Central memory CD8-positive, alpha-beta T cell (primary cell): ENCODE measurements at places on chromosomes 5 and 9.

DNA sequence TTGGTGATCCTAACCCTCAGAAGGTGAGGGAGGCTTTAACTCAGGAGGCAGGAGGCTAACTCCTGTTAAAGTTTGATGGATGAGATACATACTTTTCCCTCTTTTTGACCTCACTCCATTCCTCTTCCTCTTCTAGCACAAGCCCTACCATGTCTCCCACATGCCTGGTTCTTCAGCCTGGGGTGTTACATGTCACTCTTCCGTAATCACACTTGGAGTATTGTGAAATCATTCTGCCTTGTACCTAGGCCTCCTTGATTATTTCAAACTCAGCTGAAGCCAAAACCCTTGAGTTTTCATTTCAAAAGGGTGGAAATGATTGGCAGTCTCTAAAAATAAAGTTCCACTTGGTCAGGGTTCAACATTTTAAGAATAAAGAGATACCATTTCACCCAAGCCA is 1.8 kb downstream of the PLAC8L1 start:
- H3K36me3 ChIP-seq: no peaks in the 10 kb centered on the region
- no peak overlapping the region for H3K4me3 ChIP-seq
- no peaks in the 10 kb centered on the region for H3K27me3 ChIP-seq
- H3K4me1 ChIP-seq: no peaks in the 10 kb centered on the region

DNA sequence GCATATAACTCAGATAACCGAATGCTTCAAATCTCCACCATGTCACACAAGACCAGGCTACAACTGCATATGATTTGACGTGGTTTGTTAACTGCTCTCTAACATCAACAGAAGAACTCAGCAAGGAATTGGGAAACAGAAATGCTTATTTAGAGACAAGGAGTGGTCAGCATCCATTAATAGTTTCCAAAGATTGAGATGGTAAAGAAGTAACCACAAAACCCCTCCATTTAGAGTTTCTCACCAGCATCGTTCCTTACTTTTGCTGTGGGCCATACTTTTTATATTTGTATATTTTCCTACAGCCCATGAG is 25.2 kb downstream of the DPYSL3 start:
- DNase-seq: no peak
- no peak overlapping the region for H3K4me3 ChIP-seq
- H3K36me3 ChIP-seq: no peaks in the 10 kb centered on the region
- no peaks in the 10 kb centered on the region for H3K4me1 ChIP-seq
- peaks cover 65% of the 10 kb centered on the region for H3K27me3 ChIP-seq

DNA sequence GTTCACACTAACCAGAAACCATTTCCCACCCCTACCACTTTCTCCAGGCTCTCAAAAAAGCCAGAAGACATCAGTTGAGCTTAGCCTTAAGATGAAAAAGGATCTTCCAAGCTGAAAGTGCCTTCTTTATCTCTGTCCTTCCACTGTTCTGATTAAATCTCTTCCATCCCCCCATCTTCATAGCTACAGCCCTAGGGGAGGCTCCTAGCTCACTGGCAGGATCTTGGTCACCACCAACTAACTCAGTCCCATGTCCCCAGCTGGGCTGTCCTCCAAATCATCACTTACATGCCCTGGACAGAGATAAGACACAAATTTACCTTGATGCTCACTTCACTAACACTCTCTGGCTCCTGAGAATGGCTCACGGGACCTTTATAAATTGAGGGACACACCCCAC is 14.3 kb downstream of the LCP2 start:
- H3K4me3 ChIP-seq: peak overlapping the region; percentile 63
- H3K36me3 ChIP-seq: peaks cover 80% of the 10 kb centered on the region
- H3K27me3 ChIP-seq: no peaks in the 10 kb centered on the region
- DNase-seq: no peak
- peaks cover 100% of the 10 kb centered on the region for H3K4me1 ChIP-seq

GRCh38 chr9:134942011-134942787 is 24.5 kb upstream of the FCN1 start:
- H3K27ac ChIP-seq: no peak overlapping the region
- H3K4me3 ChIP-seq: no peak overlapping the region
- no peaks in the 10 kb centered on the region for H3K36me3 ChIP-seq

DNA sequence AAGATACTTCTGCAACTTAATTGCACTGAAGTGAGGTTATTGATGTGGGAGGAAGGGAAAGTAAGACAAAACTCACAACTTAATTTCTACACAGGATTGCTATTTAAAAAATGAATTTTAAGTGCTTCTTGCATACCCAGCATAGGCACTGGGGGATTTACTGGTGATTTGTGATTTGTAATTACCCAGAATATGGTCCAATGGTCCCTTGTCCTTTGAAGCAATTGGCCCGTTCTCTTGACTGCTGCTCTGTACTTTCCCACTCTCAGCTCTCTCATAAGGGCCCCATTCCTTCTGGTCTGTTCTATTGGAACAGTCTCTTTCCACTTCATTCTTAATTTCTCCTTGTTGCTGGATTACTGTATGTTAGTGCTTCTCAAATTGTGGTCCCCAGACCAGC is 75.4 kb upstream of the SPATA31D4 start:
- no peak overlapping the region for H3K4me3 ChIP-seq
- H3K4me1 ChIP-seq: no peaks in the 10 kb centered on the region
- H3K27ac ChIP-seq: no peak overlapping the region
- H3K27me3 ChIP-seq: no peaks in the 10 kb centered on the region
- DNase-seq: no peak
- H3K36me3 ChIP-seq: no peaks in the 10 kb centered on the region

DNA sequence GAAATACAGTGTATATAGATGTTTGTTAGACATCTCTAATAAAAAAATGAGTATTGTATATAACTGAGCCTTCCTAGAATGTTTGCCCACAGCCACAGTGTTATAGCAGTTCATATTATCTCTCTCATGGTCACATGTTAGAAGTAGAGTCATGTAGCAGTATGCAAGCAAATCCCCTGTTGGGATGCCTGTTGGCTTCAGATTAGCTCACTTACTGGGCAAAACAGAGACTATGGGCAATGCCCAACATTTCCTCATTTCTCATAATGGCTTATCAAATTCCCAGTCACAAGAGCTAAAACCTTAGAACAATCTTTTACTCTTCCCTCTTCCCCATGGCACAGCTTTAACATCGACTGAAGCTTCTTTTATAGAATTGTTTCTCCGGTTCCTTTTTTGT is 27.0 kb upstream of the PDCD1LG2 start:
- H3K27ac ChIP-seq: no peak overlapping the region
- no peak for DNase-seq
- peaks cover 10% of the 10 kb centered on the region for H3K27me3 ChIP-seq

DNA sequence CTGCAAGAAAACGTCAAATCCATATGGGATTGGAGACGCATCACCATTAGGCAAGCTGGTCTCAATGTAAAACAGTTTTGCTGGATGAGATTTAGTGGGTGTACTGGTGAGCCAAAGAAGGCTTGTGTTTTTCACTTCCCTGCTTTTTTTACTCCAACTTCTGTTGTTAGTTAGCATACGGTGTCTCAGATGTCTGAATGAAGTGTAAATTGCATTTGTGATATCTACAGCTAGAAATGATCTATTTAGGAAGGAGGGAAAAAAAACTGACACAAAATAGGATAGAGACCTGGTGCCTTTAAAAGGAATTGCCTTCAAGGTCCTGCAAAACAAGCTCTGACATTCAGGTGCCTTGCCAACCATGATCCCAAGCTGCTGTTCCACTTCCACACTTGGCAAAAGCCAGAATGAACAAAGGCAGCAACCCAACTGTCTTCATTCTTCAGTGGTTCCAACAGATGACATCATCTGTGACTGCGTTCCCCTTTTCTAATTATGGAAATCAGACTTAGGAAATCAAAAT is 104.2 kb upstream of the RAI14 start:
- no peak overlapping the region for H3K4me3 ChIP-seq
- H3K4me1 ChIP-seq: no peaks in the 10 kb centered on the region
- no peak for DNase-seq
- no peaks in the 10 kb centered on the region for H3K36me3 ChIP-seq
- no peak overlapping the region for H3K27ac ChIP-seq

DNA sequence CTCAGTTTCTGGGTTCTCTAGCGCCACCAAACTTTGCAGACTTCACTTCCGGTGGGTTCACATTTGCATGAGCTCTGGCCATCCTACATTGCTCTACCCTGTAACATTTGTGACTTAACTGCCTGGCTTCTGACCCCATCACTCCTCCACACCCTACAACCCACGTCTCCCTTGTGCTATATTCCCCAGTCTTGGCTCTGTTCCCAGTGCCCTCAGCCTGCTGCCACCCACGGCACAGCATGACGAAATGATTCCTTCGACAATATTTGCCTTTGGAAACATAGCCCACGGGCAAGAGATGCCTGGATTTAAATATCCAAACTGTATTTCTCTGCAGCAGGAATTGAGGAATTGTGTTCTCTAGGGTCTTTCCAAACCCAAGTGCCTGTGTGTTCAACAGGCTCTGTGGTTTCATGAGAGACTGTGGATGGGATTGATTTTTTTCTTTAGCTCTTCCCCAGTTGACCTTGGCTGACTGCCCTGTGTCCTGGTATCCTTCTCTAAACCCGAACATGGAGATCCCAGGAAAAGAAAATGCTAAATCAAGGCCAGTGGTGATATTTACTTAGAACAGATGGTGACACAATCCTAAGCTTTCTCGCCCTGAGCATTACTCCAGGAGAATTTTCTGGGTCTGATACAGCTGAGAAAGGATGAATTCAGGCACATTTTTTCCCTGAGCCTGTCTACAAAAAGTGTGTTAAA is 44.4 kb upstream of the GRIA1 start:
- H3K36me3 ChIP-seq: no peaks in the 10 kb centered on the region
- no peak overlapping the region for H3K4me3 ChIP-seq
- H3K27me3 ChIP-seq: no peaks in the 10 kb centered on the region
- no peak overlapping the region for H3K27ac ChIP-seq
- no peaks in the 10 kb centered on the region for H3K4me1 ChIP-seq

DNA sequence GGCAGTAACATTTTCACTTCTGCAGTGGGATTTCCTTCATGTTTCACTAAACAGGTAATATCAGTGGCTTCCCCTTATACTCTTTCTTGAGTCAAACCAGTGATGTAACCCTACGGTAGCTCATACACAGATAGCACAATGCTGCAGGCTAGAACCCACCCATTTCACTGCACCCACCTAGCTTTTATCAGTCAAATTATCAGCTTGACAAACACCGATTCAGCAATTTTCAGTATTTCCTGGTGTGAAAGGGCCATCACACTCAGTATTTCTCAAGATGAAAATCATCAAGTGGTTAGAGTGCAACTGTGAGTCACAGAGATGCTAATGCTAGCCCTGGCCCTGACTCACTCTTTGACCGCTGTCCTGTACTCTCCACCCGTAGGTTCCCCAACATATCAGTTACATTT is 242.3 kb upstream of the PTGER4 start:
- H3K27ac ChIP-seq: peak overlapping the region; percentile 84
- DNase-seq: no peak
- H3K4me1 ChIP-seq: peaks cover 55% of the 10 kb centered on the region

DNA sequence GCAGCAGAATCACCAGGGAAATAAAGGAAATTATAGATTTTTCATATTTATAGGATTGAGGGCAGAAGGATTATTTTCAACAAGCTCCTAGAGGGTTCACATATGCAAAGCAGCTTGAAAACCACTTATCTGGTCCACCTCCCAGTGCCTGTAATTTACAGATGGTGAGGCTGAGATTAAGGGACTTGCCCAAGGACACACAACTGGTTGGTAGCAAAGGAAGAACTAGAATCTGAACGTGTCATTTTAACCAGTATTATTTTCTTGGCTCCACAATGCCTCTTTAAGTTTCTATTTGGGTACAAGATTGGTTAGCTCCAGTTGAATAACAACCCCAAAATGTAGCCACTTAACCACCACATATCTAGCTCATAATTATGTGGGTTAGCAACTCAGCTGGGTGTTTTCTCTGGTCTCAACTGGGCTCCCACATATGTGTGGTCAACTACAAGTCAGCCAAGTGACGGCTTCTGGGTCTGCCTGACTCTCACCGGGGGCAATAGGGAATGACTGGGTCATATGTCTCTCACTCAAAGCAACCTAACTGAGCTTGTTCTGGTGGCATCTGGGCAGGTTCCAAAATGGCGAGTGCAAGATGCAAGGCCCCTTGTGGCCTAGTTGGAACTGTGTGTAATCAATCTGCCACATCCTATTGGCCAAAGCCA is 127.7 kb downstream of the ZDHHC21 start:
- H3K4me1 ChIP-seq: no peaks in the 10 kb centered on the region
- no peak overlapping the region for H3K27ac ChIP-seq
- H3K4me3 ChIP-seq: no peak overlapping the region
- H3K36me3 ChIP-seq: no peaks in the 10 kb centered on the region
- DNase-seq: no peak

GRCh38 chr5:124909734-124910133 is 163.3 kb upstream of the ZNF608 start:
- no peak for DNase-seq
- H3K4me3 ChIP-seq: no peak overlapping the region
- H3K27ac ChIP-seq: no peak overlapping the region
- no peaks in the 10 kb centered on the region for H3K36me3 ChIP-seq
- no peaks in the 10 kb centered on the region for H3K4me1 ChIP-seq
- no peaks in the 10 kb centered on the region for H3K27me3 ChIP-seq

DNA sequence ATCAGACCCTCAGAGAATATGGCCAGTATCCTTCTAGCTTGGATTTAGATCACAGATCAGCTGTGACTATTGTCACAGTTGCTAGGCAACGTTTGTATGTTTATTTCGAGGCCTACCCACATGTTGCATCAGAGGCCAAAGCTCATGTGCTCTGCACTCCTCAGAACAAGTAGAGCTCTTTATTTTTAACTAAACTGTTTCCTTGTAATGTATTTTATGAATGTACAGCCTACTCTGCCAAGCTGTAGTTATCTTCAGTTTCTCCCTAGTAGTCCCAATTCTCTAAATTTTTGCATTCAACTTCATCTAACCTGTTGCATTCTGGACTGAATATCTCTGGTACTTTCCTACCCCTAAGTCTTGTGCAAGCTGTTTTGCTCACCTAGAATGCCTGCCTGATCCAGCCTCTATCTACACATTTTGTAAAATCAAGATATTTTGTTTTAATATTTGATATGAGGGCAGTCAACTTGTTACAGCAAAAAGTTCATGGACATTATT is 52.8 kb downstream of the CAST start:
- H3K27me3 ChIP-seq: no peaks in the 10 kb centered on the region
- H3K36me3 ChIP-seq: peaks cover 17% of the 10 kb centered on the region
- H3K27ac ChIP-seq: peak overlapping the region; percentile 91
- no peak overlapping the region for H3K4me3 ChIP-seq

- H3K27ac ChIP-seq: no peak overlapping the region
- DNase-seq: no peak
- no peaks in the 10 kb centered on the region for H3K36me3 ChIP-seq
- no peaks in the 10 kb centered on the region for H3K27me3 ChIP-seq
Measured at GRCh38 chr5:164041105-164041504, 535.7 kb downstream of the MAT2B start.

GRCh38 chr9:37820142-37820541 is 19.5 kb downstream of the DCAF10 start:
- no peaks in the 10 kb centered on the region for H3K27me3 ChIP-seq
- H3K36me3 ChIP-seq: peaks cover 22% of the 10 kb centered on the region
- H3K4me1 ChIP-seq: peaks cover 4% of the 10 kb centered on the region
- H3K4me3 ChIP-seq: no peak overlapping the region
- no peak for DNase-seq

GRCh38 chr5:29972597-29972996 is 1220.9 kb upstream of the CDH6 start:
- H3K27me3 ChIP-seq: no peaks in the 10 kb centered on the region
- no peaks in the 10 kb centered on the region for H3K36me3 ChIP-seq
- no peaks in the 10 kb centered on the region for H3K4me1 ChIP-seq
